Ovary (tissue), 10 donors: ENCODE measurements at places on chromosomes 7 and 10. TPM values are rescaled to one million over a fixed set of nuclear protein-coding genes. Genes with fewer than 3 reads are reported as not detected.

Gene PPIF
- 15.5 TPM for total RNA-seq

- no peaks in the 10 kb centered on the region for H3K36me3 ChIP-seq
- H3K27ac ChIP-seq, result no peak overlapping the region
- peak overlapping the region; percentile 36 for H3K4me3 ChIP-seq
- no peaks in the 10 kb centered on the region for H3K27me3 ChIP-seq
Measured at GRCh38 chr7:107661081-107661864, 645 bp downstream of the SLC26A4 start.

- no peak for DNase-seq
- H3K27ac ChIP-seq, result no peak overlapping the region
- H3K36me3 ChIP-seq, result no peaks in the 10 kb centered on the region
- H3K4me1 ChIP-seq, result no peaks in the 10 kb centered on the region
- no peaks in the 10 kb centered on the region for H3K27me3 ChIP-seq
- H3K4me3 ChIP-seq, result no peak overlapping the region
Measured at GRCh38 chr7:149761307-149761706, 12.1 kb downstream of the ZNF467 start.

DNA sequence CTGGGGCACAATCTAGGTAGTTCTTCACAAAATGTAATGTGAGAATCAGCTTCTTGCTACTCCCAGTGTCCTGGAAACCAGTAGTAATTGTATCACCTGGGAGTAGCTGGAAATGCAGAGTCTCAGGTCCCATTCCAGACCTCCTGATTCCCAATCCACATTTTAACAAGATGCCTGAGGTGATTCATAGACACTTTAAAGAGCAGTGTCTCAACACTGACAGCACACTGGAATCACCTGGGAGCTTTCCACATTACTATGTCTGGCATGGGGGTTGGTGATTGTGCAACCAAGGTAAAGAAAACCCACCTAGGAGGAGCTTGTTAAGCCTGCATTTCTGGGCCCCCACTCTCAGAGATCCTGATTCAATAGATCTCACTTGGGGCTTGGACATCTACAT is 11.1 kb downstream of the DPY19L1 start:
- no peaks in the 10 kb centered on the region for H3K36me3 ChIP-seq
- peaks cover under 1% of the 10 kb centered on the region for H3K4me1 ChIP-seq
- no peak for DNase-seq
- H3K4me3 ChIP-seq, result no peak overlapping the region
- H3K27me3 ChIP-seq, result no peaks in the 10 kb centered on the region

DNA sequence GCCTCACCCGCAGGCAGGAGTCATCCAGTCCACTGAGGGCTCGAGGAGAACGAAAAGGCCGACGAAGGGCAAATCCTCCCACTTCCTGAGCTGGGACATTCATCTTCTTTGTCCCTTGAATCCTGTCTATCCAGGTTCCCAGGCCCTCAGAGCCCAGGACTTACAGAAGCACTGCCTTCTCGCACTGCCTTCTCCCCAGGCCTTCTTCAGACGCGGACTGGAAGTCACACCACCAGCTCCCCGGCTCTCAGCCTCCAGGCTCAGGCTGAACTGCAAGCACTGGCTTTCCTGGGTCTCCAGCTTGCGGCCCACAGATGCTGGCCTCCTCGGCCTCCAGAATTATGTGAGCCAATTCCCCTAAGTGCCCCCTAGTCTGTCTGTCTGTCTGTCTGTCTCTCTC is 6.4 kb upstream of the MMP21 start:
- H3K27ac ChIP-seq, result no peak overlapping the region
- H3K27me3 ChIP-seq, result no peaks in the 10 kb centered on the region
- no peak for DNase-seq
